Peyer's patch (tissue), 4 donors: ENCODE measurements at places on chromosomes 5 and 9. TPM values are rescaled to one million over a fixed set of nuclear protein-coding genes. Genes with fewer than 3 reads are reported as not detected.

The PCDHGB7 gene
- 4.6 TPM for total RNA-seq

The ACOT12 gene
- total RNA-seq: 3.7 TPM

The DOCK2 gene
- total RNA-seq: 200 TPM

DNA sequence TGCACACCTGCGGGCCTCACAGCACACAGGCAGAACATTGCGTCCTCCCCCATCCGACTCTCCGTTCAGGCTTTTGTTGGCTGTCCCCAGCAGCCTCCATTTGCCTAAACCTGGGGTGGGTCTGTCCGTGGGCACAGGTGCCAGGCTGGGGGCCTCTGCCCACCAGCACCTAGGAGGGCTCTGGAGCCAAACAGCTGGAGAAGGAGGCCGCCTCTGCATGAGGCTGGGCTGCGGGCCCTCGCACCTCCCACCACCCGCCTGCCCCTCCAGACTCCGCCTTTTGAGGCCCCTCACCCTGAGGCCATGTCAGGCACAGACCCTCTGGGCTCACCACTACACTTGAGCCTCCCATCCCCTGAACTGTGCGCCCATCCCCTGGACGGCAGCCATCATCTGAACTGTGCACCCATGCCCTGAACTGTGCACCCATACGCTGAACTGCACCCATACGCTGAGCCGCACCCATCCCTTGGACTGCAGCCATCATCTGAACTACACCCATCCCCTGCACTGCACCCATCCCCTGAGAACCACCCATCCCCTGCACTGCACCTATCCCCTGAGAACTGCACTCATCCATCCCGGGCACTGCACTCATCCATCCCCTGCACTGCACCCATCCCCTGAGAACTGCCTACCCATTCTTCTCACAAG is 98.0 kb upstream of the OTULINL start:
- no peaks in the 10 kb centered on the region for H3K4me1 ChIP-seq
- H3K27ac ChIP-seq: no peak overlapping the region
- H3K27me3 ChIP-seq: no peaks in the 10 kb centered on the region
- H3K36me3 ChIP-seq: peaks cover 97% of the 10 kb centered on the region
- no peak overlapping the region for H3K4me3 ChIP-seq

DNA sequence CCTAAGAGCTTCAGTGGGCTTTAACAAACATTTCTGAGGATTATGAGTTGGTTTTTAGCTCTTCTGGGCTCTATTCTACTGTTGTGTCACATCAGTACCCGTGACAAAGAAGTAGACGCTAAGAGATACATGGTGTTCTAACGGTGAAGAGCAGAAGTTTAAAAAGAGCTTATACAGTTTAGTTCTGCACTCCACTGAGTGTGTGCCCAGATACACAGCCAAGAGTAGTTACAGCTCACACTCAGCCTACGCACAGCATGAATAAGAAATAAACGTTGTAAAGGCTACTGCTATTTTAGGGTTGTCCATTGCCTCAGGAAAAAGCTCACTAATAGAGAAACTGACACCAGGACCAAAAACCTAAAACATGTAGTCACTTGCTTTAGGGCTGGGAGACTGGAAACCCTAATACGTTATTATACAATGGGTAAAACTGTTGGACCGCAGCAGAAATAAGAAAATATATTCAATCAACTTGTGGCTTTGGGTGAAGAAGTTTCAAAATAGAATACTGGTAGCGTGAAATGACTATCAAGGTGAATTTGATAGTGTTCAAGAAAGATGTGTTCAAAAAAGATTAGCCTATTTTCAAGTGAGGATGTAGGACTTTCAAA is 34.7 kb downstream of the PSIP1 start:
- H3K27ac ChIP-seq: no peak overlapping the region
- DNase-seq: no peak
- no peak overlapping the region for H3K4me3 ChIP-seq

The FAM221B gene
- not detected for total RNA-seq

The PTGDS gene
- total RNA-seq: 11.1 TPM

The CARD9 gene
- 0.35 TPM for total RNA-seq

GRCh38 chr9:20377790-20378189 is 244.5 kb downstream of the MLLT3 start:
- H3K36me3 ChIP-seq: no peaks in the 10 kb centered on the region
- no peaks in the 10 kb centered on the region for H3K4me1 ChIP-seq
- no peak overlapping the region for H3K27ac ChIP-seq
- DNase-seq: no peak
- no peaks in the 10 kb centered on the region for H3K27me3 ChIP-seq

GRCh38 chr5:33848554-33848953 is 43.2 kb downstream of the ADAMTS12 start:
- no peaks in the 10 kb centered on the region for H3K4me1 ChIP-seq
- H3K36me3 ChIP-seq: no peaks in the 10 kb centered on the region
- H3K27me3 ChIP-seq: no peaks in the 10 kb centered on the region
- no peak for DNase-seq
- no peak overlapping the region for H3K27ac ChIP-seq
- no peak overlapping the region for H3K4me3 ChIP-seq

The CD72 gene
- 4.1 TPM for total RNA-seq

The RPS23 gene
- total RNA-seq: 1,011 TPM

DNA sequence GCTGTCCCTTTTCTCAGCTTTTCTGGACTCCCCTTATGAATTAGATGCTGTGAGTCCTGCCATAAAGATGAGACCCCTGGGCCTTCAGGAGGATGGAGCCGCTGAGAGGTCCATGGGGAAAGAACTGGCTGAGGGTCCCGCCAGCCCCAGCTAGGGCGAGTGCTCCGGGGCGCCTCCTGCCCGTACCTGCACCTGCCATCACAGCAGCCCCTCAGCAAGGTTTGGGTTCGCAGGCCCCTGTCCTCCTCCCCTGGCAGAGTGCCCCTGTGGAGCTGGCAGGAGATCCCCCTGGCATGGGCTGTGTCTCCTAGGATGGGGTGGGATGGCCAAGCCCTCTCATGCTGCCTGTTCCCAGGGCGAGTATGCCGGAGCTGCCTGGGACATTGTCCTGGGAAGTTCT is 64.2 kb downstream of the COL5A1 start:
- DNase-seq: no peak
- H3K4me3 ChIP-seq: no peak overlapping the region
- no peaks in the 10 kb centered on the region for H3K27me3 ChIP-seq
- H3K27ac ChIP-seq: peak overlapping the region; percentile 77
- no peaks in the 10 kb centered on the region for H3K4me1 ChIP-seq

DNA sequence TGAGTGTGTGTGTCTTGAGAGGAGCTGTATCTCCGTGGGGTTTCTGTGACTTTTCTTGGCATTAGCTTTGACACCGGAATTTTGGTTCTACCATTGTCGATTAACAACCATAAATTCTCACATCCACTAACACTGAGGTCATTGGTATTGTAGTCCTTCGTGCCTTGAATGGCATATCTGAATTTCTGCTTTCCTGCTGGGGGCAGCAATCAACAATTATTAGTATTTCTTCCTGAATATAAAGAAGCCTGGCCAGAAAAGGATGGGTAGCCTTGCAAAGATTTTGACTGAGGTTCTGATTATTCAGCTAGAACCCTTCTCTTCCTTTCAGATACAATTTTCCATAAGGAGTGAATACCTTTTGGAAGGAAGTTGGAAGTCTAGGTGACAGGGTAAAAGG is 33.5 kb upstream of the SHOC1 start:
- no peaks in the 10 kb centered on the region for H3K4me1 ChIP-seq
- no peak overlapping the region for H3K4me3 ChIP-seq
- DNase-seq: no peak
- H3K27me3 ChIP-seq: no peaks in the 10 kb centered on the region
- H3K36me3 ChIP-seq: no peaks in the 10 kb centered on the region
- no peak overlapping the region for H3K27ac ChIP-seq

- H3K4me3 ChIP-seq: no peak overlapping the region
- no peak overlapping the region for H3K27ac ChIP-seq
- H3K4me1 ChIP-seq: no peaks in the 10 kb centered on the region
- H3K27me3 ChIP-seq: no peaks in the 10 kb centered on the region
- no peaks in the 10 kb centered on the region for H3K36me3 ChIP-seq
Observed at GRCh38 chr5:133742431-133742988, 130.2 kb upstream of the FSTL4 start.

The PCDHA10 gene
- total RNA-seq: 5.8 TPM

DNA sequence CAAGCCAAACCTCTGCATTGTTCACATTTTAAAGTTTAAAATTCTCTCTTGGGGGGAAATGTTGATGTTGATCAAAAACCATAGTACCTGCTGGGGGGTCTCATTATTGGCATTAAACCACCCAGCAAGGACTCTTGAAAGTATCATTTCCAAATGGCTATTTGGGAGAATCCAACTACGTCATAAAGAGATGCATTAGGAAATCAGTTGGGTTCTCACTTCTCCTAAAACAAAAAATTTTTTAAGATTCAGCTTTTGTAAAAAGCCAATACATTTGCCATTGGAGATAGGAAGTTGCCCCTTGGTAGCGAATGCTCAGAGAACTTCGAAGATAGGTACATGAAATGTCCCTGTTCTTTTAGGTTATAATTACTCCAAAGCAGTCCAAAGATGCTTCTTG is 96.4 kb downstream of the GNAQ start:
- no peak overlapping the region for H3K27ac ChIP-seq
- no peak for DNase-seq
- no peaks in the 10 kb centered on the region for H3K27me3 ChIP-seq
- H3K36me3 ChIP-seq: no peaks in the 10 kb centered on the region
- H3K4me3 ChIP-seq: no peak overlapping the region

- no peak for DNase-seq
- no peaks in the 10 kb centered on the region for H3K36me3 ChIP-seq
- no peaks in the 10 kb centered on the region for H3K4me1 ChIP-seq
Observed at GRCh38 chr5:117615226-117615625, 1040.6 kb upstream of the SEMA6A start.

The LRRC70 gene
- total RNA-seq: 3.0 TPM

DNA sequence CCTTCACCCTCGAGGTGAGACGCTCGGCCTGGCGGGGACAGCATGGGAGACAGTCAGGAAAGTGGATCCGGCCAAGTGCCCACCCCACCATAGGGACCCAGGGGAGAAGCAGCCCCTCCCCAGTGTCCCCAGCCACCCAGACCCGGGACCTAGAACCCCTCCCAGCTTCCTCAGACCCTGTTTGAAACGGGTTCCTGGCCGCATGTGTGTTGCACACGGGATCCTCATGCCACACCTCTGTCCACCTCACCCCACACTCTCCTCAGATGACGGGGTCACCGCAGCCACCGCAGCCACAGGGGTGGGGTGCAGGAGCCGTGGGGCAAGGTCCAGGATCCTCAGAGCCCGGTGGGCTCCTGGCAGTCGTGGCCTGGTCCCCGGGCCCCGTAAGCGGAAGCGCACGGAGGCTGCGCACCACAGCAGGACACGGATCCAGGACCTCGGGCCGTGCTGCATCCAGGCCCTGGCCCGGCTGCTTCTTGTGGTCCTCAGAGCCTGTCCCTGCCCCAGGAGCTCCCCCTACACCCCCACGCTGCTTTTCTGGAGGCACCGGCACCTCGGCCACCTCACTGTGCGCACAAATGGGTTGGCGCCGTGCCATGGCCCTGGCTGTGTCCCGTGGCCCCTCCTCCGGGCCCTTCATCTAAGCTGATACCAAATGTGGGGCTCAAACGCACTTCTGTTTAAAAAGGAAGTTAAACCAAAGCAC is 15.3 kb downstream of the TERT start:
- H3K4me3 ChIP-seq: no peak overlapping the region
- H3K27ac ChIP-seq: no peak overlapping the region
- no peaks in the 10 kb centered on the region for H3K27me3 ChIP-seq
- H3K4me1 ChIP-seq: no peaks in the 10 kb centered on the region
- DNase-seq: no peak

GRCh38 chr5:111379391-111379816 is 132.9 kb downstream of the STARD4 start:
- H3K27ac ChIP-seq: no peak overlapping the region
- no peak for DNase-seq
- no peaks in the 10 kb centered on the region for H3K4me1 ChIP-seq
- H3K4me3 ChIP-seq: no peak overlapping the region
- no peaks in the 10 kb centered on the region for H3K27me3 ChIP-seq
- H3K36me3 ChIP-seq: no peaks in the 10 kb centered on the region

The HABP4 gene
- 5.6 TPM for total RNA-seq

The IFNK gene
- not detected for total RNA-seq

The KIF4B gene
- not detected for total RNA-seq

The FOXD1 gene
- 22.7 TPM for total RNA-seq

DNA sequence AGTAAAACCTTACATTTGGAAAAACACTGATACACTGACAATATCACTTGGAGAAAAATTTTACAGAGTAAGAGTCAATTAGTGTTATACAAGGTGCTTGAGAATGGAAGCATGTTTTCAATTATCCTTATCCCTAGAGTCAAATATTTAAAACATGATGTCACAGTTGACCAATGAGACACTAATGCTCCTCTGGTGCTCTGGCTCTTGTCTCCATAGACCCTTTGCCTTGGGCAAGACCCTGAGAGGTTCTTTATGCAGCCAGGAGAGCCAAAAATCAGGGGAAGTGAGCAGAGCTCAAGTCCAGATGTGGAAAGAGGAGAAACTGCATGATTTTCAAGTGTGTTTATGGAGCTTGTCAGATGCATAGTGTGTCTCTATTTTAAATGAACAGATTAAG is 153.9 kb downstream of the MARCHF11 start:
- H3K36me3 ChIP-seq: no peaks in the 10 kb centered on the region
- DNase-seq: no peak
- no peak overlapping the region for H3K27ac ChIP-seq

GRCh38 chr5:117207088-117207668 is 632.6 kb upstream of the SEMA6A start:
- no peak overlapping the region for H3K27ac ChIP-seq
- H3K36me3 ChIP-seq: no peaks in the 10 kb centered on the region
- no peaks in the 10 kb centered on the region for H3K27me3 ChIP-seq
- no peaks in the 10 kb centered on the region for H3K4me1 ChIP-seq
- no peak overlapping the region for H3K4me3 ChIP-seq
- no peak for DNase-seq

DNA sequence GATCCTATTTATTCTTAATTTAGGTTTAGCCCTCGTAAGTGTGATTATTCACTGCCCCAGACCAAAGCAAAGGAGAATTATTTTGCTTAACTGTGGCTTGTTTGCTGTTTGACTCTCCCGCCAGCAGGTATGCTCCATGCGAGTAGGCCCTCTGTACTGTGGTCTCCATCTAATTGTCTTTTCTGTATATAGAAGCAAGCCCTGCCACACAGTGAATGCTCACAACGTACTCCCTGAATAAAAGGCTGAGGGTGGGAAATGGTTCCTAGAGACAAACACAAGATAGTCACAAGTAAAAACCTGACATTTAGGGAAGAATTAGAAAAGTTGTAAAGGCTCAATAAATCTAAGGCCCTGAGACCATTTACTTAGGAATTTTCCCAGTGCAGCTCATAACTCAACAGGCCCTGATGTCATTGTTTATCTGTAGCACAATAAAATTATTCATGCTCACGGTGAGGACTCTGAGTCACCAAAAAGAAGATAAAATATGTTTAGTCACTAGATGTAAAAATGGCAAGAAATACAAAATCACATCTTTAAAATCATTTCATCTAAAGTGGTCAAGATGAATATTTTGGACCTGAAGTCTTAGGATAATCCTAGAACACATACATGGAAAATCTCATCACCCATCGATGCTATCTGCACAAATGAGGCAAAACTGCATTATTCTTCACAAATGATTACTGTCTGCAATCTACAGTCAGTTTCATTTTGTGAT is 473.2 kb downstream of the ENC1 start:
- H3K27me3 ChIP-seq: no peaks in the 10 kb centered on the region
- no peak overlapping the region for H3K4me3 ChIP-seq
- no peaks in the 10 kb centered on the region for H3K36me3 ChIP-seq
- no peak for DNase-seq
- no peak overlapping the region for H3K27ac ChIP-seq
- H3K4me1 ChIP-seq: no peaks in the 10 kb centered on the region
